Epithelial cell of alveolus of lung (primary cell): ENCODE measurements at places on chromosomes 6 and 20. TPM values are rescaled to one million over a fixed set of nuclear protein-coding genes. Genes with fewer than 3 reads are reported as not detected.

Gene SMOC2
- not detected in 2 replicates for total RNA-seq

Gene NRN1
- 0.13 TPM in 1 of 2 replicates, not detected in the other for total RNA-seq

Gene SLC2A10
- total RNA-seq: 43.3 and 48.8 TPM in 2 replicates

Gene SCAF8
- 27.2 and 39.4 TPM in 2 replicates for total RNA-seq

Gene MLIP
- 1.0 TPM in 1 of 2 replicates, not detected in the other for total RNA-seq

Gene BFSP1
- 2.7 and 6.4 TPM in 2 replicates for total RNA-seq

Gene IL17F
- not detected in 2 replicates for total RNA-seq

Gene ARFGEF3
- total RNA-seq: 0.08 and 0.39 TPM in 2 replicates

Gene SIRPB1
- 0.78 TPM in 1 of 2 replicates, not detected in the other for total RNA-seq

Gene TMC2
- not detected in 2 replicates for total RNA-seq

Gene IMPG1
- 0.26 TPM in 1 of 2 replicates, not detected in the other for total RNA-seq

Gene BPI
- total RNA-seq: 0.13 and 3.2 TPM in 2 replicates

Gene TULP4
- total RNA-seq: 42.7 and 50.6 TPM in 2 replicates

Gene NEDD9
- 1.1 and 21.1 TPM in 2 replicates for total RNA-seq

Gene SLCO4A1
- total RNA-seq: not detected in 2 replicates

Gene MUC21
- total RNA-seq: not detected in 2 replicates

Gene TXLNB
- under 0.01 and 0.40 TPM in 2 replicates for total RNA-seq
